Retinal pigment epithelial cell (primary cell): ENCODE measurements at places on chromosomes 5 and 9.

DNA sequence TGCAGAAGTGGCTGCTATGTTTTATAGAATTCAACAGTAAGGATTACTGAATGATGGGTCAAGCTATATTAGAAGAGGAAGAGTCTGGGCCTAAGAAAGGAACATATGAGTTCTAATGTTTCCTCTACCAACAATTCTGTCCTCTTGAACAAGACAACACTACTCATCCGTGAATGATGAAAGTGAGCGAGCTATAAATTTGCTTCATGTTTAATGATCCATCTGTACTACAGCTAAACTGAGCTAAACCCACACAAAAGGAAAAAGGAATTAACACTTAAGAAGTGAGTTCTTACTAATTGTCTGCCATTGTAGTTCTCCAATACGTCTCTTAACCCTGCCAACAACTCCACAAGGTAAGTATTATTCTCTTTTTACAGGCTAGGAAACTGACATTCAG lies 204.4 kb downstream of the GLIS3 start:
- DNase-seq, result no peak

DNA sequence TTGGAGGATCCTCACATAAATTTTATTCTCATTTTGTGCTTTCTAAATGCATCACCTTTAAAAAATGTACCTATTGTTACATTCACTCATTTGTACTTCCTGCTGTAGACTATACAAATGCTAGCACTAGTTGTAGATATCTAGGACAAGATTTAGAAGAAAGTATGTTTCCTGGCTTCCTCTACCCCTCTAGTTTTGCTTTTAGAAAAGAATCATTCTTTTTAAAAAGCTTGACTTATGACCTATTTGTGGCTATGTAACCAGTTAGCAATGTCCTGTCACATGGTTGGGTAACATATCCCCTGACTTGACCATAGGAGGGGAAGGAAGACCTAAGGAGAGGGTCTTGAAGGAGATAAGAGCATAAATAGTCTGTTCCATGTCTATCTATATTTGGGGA lies 13.3 kb downstream of the CAMK4 start:
- DNase-seq, result no peak

- no peak for DNase-seq
These were observed at the start of gene CD72 for GRCh38 chr9:35618325-35618727. Gene CD72, minus strand, starts transcription at chr9:35618413. Its CDS starts 110 bp downstream, at chr9:35618303.

GRCh38 chr5:17735761-17736160 lies 101.5 kb downstream of the TAF11L14 start:
- no peak for DNase-seq

GRCh38 chr9:136244969-136245218 lies 718 bp downstream of the QSOX2 start:
- DNase-seq, result no peak

DNA sequence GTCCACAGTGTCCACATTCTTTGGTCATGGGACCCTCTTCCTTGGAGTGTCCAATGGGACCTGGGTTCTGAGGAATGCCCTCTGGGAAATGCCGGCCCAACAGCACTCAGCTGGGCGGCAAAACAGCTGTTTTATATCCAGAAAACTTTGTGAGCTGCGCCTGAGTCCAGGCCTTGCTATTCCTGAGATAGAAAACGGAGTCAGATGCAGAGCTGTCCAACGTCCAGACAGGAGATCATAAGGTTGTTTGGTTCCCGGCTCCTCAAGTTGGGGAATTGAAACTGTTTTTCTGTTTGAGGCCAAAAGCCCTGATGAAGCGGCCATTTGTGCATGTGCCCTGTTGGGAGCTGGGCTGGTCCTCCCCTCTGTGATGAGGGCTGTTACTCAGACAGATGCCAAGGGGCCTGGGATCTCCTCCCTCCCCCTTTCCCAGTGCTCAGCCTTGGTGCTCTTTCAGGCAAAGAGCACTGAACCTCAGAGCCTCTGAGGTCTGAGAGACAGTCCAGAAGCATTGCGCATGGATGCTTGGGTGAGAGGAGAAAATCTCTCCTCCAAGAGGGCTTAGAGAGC lies 66.6 kb upstream of the GARNL3 start:
- DNase-seq, result no peak

DNA sequence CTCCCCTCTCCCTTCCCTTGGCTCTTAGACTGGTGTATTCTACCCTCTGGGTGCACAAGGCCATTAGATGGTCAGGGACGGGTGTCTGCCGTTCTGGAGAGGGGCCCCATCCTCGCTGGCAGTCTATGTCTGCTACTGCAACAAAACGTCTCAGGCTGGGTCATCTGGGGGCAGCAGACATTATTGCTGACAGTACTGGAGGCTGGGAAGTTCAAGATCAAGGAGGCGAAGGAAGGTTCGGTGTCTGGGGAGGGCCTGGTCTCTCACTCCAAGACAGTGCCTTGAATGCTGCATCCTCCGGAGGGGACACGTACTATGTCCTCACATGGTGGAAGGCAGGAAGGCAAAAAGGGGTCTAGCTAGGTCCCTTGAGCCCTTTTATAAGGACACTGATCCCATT lies 93.4 kb upstream of the COL5A1 start:
- DNase-seq, result no peak

DNA sequence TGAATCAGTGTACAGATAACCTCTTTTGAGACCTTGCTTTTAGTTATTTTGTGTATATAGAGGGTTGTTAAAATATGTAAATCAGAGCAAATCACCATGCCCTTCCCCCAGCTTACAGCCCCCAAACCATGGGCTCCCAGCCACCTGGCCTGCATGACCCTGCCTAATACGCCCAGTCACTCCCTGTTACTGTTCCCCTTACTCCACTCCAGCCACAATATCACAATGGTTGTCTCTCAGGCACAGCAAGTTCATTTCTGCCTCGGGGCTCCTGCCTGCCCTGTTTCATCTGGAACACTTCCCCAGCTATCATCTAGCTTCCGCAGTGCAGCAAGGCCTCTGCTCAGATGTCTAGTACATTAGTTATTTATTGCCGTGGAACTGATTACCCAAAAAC lies 5.0 kb upstream of the CARD19 start:
- DNase-seq, result no peak

GRCh38 chr5:6827526-6828219 lies 114.4 kb downstream of the TENT4A start:
- no peak for DNase-seq

GRCh38 chr9:2209400-2209799 lies 194.3 kb downstream of the SMARCA2 start:
- no peak for DNase-seq

GRCh38 chr5:41410307-41410706 lies 100.1 kb downstream of the PLCXD3 start:
- DNase-seq, result no peak

GRCh38 chr5:94545870-94546625 lies 72.4 kb downstream of the KIAA0825 start:
- DNase-seq, result no peak

GRCh38 chr5:33444542-33444941 lies 3.8 kb downstream of the TARS1 start:
- no peak for DNase-seq

DNA sequence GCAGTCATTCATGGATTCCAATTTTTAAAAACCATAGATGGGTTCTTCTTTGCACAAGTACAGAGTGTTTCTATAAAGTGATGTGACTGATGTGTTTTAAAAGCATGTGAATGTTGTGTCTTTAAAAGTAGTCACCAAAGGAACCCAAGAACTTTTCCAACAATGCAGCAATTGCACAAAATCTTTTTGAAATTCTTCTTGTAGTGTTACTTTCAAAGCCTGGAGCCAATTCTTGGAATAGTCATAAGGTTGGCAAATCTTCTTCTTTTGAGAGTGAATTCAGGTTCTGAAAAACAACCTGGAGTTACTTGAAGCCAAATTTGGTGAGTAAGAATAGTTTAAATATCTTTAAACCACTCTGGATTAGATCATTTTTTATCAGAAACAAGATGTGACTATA lies 10.5 kb downstream of the GRAMD2B start:
- no peak for DNase-seq

DNA sequence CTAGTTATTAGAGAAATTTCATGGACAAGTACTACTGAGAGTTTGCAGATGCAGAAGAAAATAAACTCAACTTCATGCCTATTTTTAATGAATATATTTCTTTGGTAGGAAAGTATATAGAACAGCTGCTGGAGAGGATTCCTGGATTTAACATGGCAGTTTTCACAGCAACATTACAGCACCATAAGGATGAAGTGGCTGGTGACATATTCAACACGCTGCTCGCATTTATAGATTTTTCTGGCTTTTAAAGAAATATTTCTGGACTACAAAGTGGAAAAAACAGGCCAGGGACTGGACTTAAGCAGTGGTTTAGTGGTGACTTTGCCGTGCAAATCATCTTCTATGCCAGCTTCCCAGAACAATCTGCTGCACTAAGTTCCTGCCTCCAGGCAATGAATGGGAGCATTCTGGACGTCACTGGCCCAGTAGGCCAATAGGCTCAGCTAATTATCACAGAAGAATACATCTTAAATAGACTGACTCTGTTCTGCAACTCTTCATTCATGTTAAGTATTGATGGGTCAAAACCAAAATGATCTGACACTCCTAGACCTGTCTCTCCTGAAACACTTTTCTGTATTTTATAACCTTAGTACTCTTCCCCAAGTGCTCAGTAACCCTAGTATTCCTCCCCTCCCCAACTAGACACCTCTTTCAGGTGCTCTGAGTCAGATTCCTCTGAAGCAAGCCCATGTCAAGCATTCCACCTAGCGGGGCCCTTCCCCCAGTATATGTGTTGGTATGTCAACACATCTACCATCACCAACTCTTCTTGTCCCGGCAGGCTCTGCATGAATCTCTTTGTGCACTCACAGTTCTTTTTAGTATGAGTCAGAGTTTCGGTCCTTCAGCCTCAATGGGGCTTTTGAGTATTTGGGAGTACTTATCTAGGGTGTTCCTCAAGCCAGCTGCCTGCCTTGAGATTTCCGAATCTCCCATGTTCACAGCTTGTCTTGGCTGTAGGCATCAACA lies 625.5 kb downstream of the CHSY3 start:
- no peak for DNase-seq

- no peak for DNase-seq
These were observed 42.8 kb downstream of the JADE2 start for GRCh38 chr5:134568337-134568700.

DNA sequence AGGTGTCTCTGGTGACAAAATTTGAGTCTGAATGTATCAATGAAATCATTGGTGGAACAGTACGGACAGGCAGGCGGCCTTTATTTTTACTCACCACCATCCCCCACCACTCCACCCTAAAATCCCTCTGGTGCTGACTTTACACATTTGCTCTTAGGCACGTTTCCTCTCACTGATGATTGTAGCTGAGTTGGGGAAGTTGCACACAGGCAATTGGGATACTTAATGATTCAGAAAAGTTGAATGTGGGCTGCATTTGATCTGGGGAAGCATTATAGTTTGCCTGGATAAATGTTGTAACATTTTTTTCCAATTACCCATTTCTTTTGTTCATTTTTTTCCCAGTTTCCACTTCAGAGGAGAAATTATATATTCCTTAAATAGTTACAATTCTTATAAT lies 658.4 kb downstream of the TLR4 start:
- peak; percentile 7 for DNase-seq

DNA sequence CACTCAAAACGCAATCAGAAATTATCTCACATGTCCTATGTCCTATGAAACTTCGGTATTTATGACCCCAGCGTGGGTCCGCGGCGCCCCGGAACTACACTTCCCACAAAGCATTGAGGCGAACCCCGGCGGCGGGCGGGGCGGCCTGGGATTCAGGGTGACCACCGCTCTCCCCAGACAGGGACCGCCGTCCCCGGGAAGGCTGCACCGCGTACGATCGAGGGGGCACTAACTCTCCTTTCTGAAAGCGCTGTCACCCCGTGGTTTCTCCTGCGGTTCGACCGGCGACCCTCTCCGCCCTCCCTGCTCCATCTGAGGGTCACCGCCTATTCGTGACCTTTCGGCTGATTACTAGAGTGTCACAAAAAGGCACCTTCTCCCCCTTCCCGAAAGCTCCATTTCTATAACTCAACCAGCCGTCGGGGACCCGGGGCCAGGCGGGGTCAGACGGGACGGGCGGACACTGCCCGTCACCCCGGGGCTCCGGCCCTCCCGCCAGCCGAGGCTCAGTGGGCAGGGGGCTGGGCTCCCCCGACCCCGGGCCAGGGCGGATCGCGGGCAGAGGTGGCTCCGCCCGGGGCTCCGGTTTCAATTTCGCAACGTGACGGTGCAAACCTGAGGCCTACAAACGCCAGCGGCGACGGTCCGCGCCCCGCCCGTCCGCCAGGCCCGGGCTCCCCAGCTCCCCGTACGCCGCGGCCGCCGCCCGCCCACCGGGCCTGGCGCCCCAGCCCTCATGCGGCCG lies 1.3 kb downstream of the ECPAS start:
- no peak for DNase-seq

DNA sequence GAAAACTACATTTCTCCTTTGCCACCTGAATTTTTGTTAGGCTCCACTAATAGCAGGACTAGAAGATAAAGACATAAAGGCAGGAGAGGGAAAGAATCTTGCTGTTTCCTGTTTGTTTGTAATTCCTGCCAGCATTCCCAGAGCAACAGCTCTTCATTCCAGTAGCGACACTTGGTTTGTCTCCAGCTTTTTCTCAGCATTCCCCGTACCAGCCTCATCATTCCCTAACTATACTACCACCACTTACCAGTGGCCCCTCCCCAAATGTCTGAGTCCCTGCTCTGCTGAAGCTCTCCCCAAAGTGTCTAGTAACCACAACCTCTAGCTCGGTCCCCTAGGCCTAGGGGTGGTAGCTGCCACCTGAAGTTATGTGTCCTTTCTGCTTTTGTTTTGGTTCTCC lies 18.6 kb downstream of the CETN3 start:
- DNase-seq, result no peak

GRCh38 chr9:94554439-94555331 lies at the start of gene PCAT7:
Gene PCAT7, plus strand, starts transcription at chr9:94555083.
- no peak for DNase-seq

DNA sequence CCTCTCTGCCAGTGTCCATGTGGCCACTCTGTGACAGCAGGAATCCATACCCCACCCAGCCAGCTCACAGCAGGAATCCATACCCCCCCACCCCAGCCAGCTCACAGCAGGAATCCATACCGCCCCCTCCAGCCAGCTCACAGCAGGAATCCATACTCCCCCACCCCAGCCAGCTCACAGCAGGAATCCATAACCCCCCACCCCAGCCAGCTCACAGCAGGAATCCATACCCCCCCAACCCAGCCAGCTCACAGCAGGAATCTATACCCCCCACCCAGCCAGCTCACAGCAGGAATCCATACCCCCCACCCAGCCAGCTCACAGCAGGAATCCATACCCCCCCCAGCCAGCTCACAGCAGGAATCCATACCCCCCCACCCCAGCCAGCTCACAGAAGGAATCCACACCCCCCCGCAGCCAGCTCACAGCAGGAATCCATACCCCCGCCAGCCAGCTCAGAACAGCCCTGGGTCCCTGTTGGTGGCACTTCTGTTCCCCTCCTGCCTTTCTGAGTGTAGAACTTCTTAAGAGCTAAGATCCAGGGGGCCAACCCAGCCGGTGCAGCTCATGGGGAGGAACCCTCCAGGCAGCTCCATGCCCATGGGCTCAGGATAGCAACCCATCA lies 8.4 kb upstream of the RXRA start:
- no peak for DNase-seq

- DNase-seq, result no peak
These were observed 35.8 kb downstream of the VLDLR start for GRCh38 chr9:2657427-2657826.

GRCh38 chr5:465591-466403 lies 22.8 kb downstream of the EXOC3 start:
- no peak for DNase-seq

- no peak for DNase-seq
These were observed 146.1 kb downstream of the MAST4 start for GRCh38 chr5:66742083-66742895.

- DNase-seq, result no peak
These were observed 28.2 kb downstream of the ITGA2 start for GRCh38 chr5:53017383-53017782.
